ENCODE measurements at places on chromosomes 12 and 14.

GRCh38 chr12:100612606-100613005, 39.1 kb downstream of the GAS2L3 start:
- no peak for DNase-seq

GRCh38 chr12:106001105-106001836, 137.5 kb downstream of the NUAK1 start:
- no peak for DNase-seq

DNA sequence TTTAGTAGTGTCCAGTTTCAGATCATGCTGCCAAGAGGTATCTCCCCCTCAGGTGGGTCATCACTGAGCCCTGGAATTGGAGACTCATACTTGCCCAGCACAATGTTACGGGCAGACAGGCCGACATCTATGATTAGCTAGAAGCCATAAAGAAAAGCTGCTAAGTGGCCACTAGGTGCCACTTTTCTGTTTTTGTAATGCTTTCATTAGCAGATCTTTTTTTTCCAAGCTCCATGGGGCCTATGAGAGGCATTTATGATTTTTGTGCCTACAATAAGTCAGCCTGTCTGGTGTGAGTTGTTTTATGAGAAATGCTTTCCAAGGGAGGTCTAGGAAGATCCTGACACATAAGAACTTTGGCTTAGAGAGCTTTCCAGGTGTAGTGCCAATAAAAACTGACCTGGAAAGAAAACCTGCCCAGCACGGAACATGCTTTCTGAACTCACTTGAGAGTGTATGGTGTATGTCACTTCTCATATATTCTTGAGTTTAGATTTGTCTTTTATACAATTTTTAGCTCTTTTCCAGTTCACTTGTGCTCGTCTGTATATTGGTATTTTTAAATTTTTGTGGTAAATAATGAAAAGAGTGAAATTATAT, 21.8 kb upstream of the SMCO2 start:
- peak; percentile 14 for DNase-seq

DNA sequence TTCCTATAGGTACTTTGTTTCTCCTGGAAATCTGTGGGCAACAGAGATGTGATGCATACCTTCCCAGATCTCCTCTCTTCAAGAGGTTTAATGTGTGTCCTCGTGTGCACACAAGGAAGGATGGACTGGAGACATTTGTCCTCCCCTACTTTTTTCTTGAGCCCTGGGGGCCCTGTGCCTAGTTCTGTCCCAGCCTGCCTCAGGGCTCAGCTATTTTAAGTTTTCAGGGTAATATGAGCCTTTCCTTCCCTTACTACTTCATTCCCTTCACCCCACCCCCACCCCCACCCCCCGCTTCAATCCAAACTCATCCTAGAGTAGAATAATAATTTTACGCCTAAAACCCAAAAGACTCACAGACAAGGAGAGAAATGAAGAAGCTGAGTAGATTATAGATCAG, 446 bp downstream of the STAC3 start:
- DNase-seq, result no peak

- DNase-seq, result peak; percentile 97
Measured at GRCh38 chr14:21383848-21384493, at the start of gene SUPT16H. Gene SUPT16H (minus strand): TSS chr14:21384019. CDS start chr14:21383927, 92 bp downstream.

- DNase-seq, result no peak
Measured at GRCh38 chr12:98594050-98594835, 757 bp downstream of the SLC25A3 start.

DNA sequence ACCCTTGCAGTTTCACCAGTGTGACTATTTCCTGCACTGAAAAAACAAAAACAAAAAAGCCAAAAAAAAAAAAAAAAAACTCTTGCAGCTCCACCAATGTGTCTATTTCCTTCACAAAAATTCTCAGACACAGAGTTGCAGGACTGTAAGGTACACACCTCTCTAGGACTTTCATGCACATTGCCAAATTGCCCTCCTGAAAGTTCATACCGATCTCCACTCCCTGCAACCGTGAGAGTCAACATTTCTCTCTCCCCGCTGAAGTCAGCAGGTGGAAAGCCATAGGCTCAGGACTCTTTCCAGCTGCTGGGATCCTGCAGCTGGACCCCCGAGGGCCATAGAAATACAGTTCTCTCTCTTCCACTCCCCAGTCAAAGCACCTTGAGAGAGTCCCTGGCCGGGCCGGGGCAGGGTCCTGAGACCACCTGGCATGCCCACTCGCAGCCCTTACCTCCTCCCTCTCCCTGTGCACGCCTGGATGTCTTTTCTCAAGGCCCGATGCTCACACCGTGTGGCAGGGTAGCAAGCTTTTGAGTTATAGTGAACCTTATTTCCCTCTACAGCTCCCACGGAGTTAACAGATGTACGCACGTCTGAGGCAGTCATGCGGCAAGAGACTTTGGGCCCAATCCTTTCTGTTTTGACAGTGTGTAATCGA, 23.6 kb downstream of the MMAB start:
- no peak for DNase-seq

- DNase-seq, result no peak
Measured at GRCh38 chr12:20489645-20490044, 121.3 kb downstream of the PDE3A start.

- no peak for DNase-seq
Measured at GRCh38 chr12:42669553-42669952, 80.0 kb upstream of the PRICKLE1 start.

DNA sequence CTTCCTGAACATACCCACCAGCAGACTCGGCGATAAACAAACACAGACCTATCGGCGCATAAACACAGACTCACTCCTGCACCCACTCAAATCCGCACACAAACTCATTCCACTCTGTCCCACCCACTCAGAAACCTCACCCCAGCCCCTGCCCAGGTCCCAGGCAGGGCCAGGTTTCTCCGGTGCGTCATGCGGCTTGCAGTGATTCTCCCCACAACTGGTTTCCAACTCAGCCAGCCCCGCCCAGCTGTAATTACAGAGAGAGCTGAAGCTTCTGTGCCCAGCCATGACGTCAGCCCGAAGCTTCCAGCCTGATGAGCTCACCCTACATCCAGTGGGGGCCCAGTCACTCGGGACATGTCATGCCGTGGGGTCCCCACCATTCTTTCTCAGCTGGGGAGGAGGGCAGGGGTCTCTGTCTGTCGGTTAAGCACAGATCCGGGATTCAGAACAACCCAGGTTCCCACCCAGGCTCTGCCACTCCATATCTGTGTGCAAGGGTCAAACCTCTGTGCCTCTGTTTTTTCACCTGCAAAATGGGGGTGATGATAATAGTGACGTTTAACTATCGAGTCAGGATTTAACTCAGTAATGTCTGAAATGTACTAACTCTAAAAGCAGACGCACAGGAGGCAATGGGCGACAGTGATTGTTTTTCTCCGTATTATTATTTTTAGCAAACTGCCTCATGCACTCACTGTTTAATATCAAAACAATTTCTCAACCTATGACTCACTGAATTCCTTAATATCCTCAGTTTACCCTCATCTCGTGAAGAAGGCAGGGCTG, 2.3 kb upstream of the HSPB8 start:
- DNase-seq, result peak; percentile 42

DNA sequence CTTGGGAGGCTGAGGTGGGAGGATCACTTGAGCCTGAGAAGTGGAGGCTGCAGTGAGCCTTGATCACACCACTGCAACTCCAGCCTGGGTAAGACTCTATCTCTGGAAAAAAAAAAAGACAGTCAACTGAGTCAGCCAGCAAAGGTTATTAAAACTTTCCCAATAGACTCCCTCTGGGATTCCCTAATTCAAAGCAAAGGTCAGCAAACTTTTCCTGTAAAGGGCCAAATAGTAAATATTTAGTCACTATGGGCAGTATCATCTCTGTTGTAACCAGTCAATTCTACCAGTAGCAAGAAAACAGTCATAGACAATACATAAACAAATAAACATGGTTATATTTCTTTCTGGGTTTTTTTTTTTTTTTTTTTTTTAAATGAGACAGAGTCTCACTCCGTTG, 122.5 kb downstream of the IPO8 start:
- no peak for DNase-seq

- DNase-seq, result no peak
Measured at GRCh38 chr14:99554184-99554583, 49.8 kb downstream of the CCDC85C start.

- DNase-seq, result no peak
Measured at GRCh38 chr12:104282109-104282508, 21.4 kb upstream of the EID3 start.

DNA sequence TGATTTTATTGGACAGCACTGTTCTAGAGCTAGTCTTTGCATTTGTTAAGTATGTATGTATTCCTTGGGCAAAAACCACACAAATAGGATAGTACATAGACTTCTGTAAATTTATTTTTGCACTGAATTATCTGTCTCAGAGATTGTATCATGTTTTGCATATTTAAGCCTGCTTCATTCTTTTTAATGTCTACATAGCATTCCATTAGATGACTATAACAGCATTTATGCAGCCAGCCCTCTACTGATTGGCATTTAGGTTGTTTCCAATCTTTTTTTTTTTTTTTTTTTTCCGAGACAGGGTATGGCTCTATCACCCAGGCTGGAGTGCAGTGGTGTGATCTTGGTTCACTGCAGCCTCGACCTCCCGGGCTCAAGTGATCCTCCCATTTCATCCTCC, 34.5 kb downstream of the SYNDIG1L start:
- DNase-seq, result no peak

DNA sequence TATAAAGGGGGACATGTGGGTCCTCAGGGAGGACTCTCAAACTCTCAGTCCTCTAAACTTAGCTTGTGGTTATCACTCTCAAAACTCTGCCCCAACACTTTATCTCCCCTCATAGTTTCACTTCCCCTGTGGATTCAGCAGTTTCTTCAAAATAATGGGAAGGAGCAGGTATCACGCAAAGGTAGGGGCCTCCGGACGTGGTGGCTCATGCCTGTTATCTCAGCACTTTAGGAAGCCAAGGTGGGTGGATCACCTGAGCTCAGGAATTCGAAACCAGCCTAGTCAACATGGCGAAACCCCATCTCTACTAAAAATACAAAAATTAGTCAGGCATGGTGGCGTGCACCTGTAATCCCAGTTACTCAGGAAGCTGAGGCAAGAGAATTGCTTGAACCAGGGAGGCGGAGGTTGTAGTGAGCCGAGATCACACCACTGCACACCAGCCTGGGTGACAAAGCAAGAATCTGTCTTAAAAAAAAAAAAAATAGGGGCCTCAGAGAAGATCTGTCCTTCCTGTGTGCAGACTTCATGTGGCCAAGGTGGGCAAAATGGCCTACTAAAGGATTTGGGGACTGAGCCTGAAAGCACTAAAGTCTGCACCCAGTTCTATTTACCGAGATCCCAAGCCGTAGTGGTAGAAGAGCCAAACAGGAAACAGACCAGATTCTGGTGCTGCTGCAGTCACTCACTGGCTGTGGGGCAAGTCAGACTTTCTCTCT, 6.4 kb downstream of the ITGB7 start:
- no peak for DNase-seq

GRCh38 chr14:76268047-76268431, 107.9 kb upstream of the ESRRB start:
- DNase-seq, result no peak

DNA sequence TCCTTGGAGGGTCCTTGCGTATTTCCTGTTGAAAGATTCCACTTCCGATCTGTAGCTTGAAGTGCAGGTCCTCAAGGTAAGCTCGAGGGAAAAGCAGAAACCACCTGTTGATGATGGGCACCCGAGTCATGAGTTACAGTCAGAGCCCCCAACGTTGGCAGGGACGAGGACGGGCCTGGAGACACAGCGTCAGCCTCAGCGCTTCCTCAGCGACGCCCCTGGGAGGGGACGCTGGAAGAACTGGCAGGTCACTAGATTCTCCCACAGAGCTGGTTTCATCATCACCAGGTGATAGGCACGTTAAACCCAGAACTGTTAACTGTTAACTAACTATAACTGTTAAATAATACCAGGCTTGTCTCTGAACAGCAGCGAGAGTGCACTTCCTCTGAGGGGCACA, 101.8 kb downstream of the TNFAIP2 start:
- no peak for DNase-seq

DNA sequence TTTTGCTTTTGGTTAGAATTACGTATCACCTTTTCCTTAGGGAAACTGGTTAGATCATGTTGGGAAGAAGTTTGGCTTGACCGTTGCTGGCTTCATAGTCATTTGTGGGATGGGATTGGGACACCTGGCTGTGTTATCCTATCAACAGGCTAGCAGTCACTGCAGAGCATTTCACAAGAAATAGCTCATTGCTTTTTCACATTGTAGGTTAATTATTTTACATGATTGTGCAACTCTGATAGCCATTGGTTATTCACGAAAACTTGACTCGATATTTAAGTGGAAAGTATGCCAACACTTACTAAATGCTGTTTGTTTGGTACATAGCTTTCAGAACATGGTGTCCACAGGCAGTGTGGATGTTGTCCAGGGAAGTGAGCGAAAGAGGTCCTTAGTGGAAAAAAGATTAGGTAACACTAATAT, 89.4 kb downstream of the NKX2-1 start:
- no peak for DNase-seq

- no peak for DNase-seq
Measured at GRCh38 chr14:94394581-94395207, 6.3 kb upstream of the SERPINA1 start.

DNA sequence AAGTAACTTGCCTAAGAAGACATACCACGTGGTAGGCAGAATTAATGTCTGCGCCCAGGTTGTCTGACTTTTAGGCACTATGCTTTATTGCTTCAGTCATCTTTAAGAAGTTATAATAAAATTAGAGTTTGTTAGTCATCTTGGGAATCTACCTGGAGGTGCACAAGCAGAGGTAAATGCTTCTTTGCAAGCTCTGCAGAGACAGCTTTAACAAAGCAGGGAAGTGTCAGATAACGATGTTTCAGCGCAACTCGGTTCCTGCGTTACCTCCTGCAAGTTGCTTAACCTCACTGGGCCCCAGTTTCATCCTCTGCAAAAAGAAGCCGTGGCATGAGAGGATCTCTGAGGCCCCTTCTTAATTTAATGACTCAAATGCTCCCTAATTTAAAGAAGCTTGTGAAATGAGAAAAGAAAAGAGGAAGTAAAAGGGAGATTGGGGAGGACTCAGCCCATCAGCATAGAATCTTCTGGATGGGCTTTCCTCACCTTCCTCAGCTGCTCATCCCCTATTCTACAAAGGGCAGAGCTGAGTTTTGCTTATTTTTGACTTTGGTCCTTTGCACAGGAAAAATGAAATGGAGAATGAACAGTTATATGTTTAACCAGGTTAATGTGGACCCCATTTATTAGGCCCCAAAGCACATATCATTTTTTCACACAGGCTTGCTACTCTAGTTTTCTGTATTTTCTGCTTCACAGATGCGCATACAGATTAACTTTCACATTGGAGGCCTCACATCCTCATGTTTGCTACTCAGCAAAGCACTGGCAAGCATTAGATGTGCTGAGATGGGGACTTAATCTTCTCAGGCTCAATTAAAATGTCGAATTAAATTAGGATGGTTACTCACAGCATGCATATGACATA, 5.1 kb downstream of the ARHGDIB start:
- DNase-seq, result no peak

DNA sequence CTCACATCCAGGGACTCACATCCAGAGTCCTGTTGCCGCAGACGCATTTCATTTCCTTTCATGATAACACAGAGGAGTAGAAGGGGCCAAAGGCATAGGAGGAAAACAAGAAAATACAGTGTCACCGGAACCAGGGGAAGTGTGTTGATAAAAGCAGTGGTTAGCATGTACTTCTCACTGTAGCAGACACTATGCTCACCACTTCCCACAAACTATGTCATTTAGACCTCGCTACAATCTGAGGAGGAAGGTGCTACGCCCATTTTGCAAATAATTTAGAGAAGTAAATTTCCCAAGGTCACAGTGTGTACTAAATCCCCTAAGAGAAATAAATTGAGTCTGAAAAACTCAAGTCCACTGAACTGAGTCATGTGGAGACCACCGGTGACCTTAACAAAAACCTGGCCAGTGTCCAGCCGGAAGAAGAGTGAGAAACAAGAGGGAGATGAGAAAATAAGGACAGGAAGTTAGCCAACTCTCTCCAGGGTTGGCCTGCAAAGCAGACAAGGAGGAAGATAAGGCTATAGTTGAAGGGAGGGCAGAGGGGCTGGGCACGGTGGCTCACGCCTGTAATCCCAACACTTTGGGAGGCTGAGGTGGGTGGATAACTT, 25.8 kb upstream of the TMCC3 start:
- no peak for DNase-seq

Data from NCI-H2107 (cell line).